Fibroblast of skin of left quadriceps (primary cell): ENCODE measurements at places on chromosomes 13 and 19.
A peak's percentile ranks its signal among the peaks of the same experiment; 100 is the strongest.

DNA sequence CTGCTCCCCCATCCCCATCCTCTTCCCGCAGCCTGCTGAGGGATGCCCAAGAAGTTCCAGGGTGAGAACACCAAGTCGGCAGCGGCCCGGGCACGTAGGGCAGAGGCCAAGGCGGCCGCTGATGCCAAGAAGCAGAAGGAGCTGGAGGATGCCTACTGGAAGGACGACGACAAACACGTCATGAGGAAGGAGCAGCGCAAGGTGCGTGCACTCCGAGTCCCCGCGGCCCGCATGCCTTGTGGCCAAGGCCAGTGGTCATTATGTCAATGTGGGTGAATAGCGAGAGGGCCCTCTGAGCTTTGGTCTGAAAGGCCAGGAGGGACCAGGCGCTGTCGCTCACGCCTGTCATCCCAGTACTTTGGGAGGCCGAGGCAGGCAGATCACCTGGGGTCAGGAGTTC is 3.6 kb downstream of the CCDC124 start:
- no peak for DNase-seq

DNA sequence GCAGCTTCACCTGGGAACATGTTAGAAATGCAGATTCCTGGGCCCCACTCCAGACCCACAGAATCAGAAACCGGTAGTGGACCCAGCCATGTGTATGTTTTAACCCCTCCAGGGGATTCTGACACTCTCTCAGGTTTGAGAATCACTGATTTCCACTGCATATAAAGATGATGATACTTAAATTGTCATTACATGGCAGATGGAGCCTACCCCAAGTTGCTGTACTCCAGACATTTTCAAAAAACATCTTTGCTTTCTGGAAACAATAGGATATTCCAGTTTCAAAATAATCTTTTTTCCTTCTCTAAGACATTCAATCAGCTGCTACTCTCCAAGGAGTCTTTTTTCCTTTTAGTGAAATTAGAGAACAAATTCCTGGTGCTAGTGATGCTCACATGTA is 48.6 kb upstream of the RGCC start:
- DNase-seq = no peak

GRCh38 chr19:46924874-46925547 is 64.2 kb downstream of the ARHGAP35 start:
- no peak for DNase-seq

GRCh38 chr13:66528944-66529576 is 701.1 kb downstream of the PCDH9 start:
- DNase-seq = no peak

GRCh38 chr13:99548448-99548847 is 47.2 kb downstream of the TM9SF2 start:
- DNase-seq = no peak

DNA sequence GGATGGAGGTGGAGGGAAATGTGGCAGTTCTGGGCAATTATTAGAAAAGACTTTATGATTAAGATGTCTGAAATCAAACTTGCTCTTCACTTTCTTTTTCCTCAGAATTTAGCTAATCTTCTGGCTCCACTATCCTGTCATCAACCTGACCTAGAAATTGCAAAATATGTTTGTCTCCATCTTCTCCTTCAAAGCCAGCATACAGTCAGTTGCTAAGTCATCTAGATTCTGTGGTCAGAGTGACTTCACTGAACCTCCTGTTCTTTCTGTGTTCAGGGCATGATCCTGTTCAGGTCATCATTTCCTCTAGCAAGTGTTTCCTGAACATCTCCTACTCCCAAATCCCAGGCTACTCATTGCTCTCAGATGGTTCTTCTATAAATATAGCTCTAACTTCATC is 10.8 kb upstream of the CCNA1 start:
- no peak for DNase-seq

DNA sequence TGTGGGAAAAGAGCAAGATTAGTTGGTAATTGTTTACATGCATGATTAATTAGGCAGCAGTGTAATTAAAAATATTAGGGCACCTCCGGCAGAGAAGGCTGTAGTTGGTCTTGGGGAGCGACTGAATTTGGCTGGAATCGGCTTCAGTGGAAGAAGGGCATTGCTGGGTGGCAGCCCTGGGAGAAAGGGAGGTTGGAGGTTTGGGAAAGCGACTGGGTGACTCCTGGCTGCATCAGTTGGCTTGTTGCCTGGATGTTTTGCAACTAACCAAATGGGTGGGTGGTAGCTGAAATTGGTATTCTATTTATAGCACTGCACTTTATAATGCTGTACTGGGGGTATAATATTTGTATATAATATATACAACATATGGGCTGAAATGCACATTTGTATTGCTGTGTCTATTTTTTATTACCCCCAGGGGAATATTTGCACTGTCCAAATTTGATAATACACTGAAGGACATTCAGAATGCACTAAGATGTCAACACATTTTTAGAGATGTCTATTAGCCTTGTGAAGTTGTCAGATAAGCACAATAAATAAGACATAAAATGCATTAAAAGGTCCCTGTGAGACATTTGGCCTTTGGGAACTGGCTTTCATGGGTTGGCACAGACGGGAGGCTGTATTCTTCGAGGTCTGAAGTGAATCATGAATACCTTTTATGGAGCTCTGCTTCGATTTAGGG is 1.7 kb downstream of the B3GLCT start:
- DNase-seq = no peak

DNA sequence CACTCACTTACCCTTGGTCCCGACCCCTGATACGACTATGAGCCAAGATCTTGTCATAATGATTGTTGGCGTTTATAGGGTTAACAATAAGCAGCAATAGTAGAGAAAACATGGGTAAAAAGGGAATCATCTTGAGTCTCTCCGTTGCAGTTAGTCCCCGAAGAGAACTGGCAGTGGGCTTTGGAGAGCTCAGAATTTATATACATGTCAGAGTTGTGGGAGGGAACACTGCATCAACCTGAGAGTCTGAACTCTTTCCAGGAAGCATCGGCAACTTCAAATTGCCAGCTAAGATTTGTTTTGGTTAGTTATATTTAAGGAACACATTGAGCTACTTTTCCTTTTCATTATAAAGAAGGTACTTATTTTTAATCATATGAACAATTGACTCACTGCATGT is at the start of gene POSTN:
Gene POSTN, minus strand, starts transcription at position 172 of the 400 bp plus-strand sequence. Its CDS starts 42 bp downstream, at position 130.
- no peak for DNase-seq

- no peak for DNase-seq
Observed at GRCh38 chr13:79538757-79539156, 57.8 kb downstream of the NDFIP2 start.

DNA sequence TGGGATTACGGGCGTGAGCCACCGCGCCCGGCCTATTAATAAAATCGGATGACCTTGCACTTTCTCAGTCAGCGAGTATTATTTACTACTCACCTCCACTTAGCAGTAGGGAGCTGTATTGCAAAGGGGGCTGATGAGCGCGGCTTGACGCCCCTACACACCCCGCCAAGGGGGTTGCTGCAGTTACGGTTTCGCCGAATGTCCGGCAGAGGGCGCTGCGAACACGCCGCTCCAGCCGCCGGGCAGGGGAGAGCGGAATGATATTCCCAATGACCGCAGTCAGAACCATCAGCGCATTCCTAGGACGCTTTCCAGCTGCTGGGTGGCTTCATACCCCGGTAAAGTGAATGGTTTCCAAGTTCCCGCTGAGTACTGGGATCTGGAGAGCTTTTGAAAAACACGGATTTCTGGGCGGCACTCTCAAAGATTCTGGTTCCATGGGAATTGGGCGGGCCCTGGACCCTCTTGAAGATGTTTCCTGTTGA is 30.0 kb upstream of the TPT1 start:
- DNase-seq = peak; percentile 73

GRCh38 chr19:20051841-20052768 is 12.8 kb upstream of the ZNF682 start:
- peak; percentile 96 for DNase-seq

DNA sequence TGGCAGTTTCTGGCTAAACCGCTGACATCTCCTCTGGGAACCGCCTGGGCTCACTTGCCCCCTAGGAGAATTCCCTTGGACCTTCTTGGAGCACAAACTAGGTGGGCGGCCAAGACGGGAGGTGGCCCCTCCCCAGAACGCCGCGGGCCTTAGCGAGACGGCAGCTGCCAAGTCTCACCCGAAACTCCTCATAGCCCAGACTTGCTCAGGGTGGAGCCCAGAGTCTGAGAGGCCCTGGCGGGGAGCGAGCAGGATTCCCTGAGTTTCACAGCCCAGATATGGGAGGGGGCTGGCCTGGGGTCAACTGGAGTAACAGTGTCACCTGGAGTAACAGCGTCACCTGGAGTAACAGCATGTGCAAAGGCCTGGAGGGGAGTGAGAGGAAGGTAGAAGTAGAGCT is 10.1 kb downstream of the TINCR start:
- DNase-seq = no peak

- peak; percentile 69 for DNase-seq
Observed at GRCh38 chr13:64234255-64234654, 2818.6 kb upstream of the PCDH20 start.

DNA sequence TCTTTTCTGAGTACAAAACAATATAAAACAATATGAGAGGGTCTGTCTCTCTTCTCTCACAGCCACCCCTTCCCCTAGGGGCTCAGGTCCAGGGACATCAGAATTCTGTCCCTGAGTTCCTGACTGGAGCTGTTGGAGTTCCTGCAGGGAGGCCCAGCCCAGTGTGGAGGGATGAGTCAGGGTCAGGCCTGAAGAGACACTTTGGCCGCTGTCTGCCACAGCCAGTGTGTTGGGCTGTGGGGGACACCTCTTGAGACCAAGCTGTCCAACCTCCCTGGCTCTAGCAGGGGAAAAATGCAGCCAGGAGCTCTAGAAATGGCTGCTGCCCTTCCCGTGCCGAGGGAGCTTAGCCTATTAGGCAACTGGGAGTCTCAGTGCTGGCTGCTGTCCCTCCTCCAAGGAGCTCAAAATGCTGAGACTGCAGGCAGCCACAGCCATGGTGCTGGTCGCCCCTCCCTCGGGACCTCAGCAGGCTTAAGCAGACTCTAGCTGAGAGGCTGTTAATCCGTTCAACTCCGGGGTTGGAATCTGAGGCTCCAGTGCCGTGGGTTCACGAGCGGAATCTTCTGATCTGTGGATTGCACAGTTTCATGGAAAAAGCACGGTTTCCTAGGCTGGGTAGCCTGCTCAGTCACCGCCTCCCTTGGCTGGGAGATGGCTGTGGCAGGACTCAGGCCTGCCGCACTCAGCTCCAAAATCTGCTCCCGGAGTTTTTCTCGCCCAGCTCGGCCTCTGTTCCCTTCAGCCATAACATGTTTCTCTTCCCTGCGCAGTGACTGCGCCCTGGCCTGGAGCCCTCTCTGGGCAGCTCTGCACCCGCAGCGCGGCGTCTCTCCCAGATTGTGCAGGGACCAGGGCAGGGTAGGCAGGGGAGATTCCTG is 3.8 kb upstream of the ZNF626 start:
- DNase-seq = no peak

GRCh38 chr19:28948566-28948965 is 264.4 kb downstream of the UQCRFS1 start:
- no peak for DNase-seq

DNA sequence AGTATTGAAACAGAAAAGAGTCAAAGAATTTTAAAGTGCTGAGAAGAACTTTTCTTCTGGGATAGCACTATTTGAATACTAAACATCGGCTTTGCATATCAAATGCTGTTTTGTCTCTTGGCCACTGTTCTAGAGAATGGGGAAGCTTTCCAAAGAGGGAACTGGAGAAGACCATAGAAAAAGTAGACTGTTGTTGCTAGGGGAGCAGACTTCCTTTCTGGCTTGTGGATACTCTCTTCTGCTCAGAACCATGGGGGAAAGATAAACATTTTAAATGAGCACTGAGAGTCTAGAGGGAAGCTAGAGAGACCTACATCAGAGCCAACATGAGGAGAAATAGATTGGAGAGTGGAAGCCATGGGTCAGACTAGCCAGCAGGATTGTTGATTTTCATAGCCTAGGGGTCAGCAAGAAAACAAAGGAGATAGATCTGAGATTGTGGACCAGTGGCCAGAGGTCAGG is 315.7 kb downstream of the KCTD12 start:
- DNase-seq = no peak

DNA sequence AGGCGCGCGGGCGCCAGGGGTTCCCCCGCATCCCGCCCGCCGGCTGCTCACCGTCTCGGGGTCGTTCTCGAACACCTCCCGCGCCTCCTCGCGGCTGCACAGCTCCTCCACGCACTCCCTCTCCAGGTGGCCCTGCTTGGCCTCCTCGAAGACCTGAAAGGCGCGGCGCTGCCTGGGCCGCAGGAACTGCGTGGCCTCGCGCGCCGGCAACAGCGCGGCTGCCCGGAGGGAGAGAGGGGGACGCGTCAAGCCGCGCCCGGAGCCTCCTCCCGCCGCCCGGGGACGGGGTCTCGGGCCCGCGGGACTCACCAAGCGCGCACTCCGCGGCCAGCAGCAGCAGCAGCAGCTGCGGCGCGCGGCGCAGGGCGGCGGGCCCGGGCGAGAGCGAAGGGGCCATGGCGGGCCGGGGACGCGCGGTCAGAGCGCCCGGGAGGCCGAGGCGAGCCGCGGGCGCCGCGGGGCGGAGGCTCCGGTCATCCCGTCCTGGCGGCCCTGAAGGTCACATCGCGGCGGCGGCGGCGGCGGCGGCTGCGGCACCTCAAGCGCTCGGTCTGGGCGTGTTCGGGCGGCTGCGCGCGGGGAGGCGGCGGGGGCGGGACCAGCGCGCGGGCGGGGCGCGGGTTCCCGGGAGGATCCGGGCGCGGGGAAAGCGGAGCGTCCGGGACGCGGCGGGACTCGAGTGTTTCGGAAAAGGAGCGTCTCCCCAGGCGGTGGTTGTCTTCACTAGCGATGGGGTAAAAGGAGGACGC is at the start of gene GAS6:
Gene GAS6, minus strand, starts transcription at position 553 of the 749 bp plus-strand sequence. Its CDS starts 156 bp downstream, at position 397.
- no peak for DNase-seq

GRCh38 chr13:109146912-109147647 is 517.7 kb downstream of the MYO16 start:
- DNase-seq = peak; percentile 78

GRCh38 chr13:50645092-50645491 is 198.4 kb downstream of the DLEU7 start:
- peak; percentile 40 for DNase-seq

DNA sequence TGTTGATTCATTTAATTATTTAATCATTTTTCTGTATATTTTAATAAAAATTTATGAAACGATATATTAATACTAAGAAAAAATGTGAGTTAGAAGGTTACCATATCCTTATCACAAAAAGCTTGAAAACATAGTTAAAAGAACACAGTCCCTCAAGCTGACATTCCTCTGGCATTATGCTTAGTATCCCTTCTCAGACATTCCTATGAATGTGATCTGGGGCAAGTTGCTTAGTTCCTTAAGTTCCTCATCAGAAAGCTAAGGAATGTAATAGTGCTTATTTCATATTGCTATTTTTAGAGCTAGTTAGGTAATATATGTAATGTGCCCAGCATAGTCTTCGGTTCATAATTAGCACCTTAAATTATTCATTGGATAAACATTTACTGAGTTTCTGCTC is 122.8 kb downstream of the MTUS2 start:
- no peak for DNase-seq

- no peak for DNase-seq
Observed at GRCh38 chr19:19445911-19446361, 40.5 kb downstream of the GATAD2A start.

DNA sequence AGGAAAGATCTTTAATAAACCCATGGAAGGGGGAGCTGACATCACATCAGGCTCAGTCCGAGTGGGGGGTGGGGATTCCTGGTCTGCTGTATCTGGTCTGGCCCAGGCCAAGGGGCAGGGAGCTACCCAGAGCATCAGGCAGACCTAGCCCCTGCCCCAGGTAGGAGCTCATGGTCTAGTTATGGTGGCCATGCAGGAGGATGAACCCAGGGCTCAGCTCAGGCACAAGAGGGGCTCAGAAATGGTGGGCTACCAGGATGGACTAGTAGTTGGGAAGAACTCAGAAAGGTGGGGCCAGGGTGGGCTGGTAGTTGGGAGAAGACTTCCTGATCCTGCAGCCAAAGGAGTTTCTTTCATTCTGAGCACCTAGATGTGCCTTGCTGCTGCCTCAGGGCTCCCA is 14.3 kb downstream of the VSTM2B start:
- DNase-seq = no peak
